Right hindlimb (tissue), 1 donor: ENCODE measurements at places on chromosomes 3 and 15.
A peak's percentile ranks its signal among the peaks of the same experiment; 100 is the strongest.

GRCh38 chr3:135239615-135239884 lies 444.5 kb downstream of the EPHB1 start:
- DNase-seq, result peak; percentile 27

DNA sequence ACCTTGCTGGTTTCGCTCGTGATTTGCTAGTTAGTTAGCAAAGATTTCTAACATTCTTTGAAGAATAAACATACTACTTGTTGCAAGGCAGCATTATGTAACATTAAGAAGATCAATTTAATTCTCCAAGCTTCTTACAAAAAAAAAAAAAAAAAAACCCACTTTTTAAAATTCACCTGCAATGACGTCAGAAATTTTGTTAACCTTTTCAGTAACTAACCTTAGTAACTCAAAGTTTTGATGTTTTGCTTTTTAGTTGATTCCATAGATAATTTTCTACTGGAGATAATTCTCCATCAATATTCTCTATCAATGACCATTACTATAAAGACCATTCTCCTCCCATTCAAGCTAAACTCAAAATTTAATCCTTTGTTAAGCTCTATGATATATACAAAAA lies 491.8 kb upstream of the TBL1XR1 start:
- DNase-seq, result no peak

- DNase-seq, result no peak
These were observed 279.7 kb downstream of the MAGI1 start for GRCh38 chr3:65758876-65759598.

- no peak for DNase-seq
These were observed 21.1 kb downstream of the UPK1B start for GRCh38 chr3:119194237-119195150.

DNA sequence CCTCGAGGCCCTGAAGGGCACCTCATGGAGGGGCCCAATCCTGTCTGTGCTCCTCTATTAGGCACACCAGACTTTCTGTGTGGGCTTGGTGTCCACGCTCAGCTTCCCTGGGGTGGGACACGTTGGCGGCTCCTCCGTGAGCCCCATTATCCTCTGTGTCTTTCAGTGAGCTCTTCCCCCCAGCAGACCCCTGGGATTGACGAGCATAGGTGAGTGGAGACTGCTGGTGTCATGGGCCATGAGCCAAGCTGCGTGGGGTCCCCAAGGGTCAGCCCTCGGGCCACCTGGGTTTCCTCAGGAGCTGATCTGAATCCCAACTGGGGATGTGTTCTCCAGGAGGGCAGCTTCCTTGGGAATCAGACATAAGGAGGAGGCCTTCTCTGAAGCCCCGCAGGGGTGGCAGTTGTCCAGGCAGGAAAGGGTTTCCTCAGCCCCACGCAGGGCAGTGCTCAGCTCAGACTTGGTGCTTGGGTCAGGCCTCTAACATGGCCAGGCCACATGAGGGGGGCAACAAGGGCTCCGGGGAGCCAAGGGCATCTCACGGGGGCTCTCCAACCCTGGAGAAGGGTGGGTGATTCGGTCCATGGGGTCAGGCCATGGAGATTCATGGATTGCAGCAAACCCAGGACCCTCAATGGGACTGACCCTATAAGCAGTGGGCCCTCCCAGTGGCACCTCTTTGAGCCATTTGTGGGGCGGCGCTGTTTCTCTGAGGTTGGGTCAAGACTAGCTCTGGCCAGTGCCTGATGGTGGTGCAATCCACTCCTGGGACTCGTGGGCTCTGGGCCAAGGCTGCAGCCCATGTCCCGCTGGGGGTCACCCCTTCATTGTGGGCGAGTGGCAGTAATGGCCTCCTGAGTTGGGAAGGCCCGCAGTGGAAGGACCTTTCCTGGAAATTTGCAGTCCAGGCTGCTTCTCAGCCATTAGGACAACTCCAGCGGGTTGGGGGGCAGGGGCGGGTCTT lies 222.5 kb downstream of the SNRPN start:
- DNase-seq, result peak; percentile 9

- DNase-seq, result peak; percentile 34
These were observed 26.5 kb downstream of the DAPK2 start for GRCh38 chr15:64019764-64020163.

- DNase-seq, result no peak
These were observed 116.7 kb downstream of the NR1I2 start for GRCh38 chr3:119898478-119899191.

- DNase-seq, result no peak
These were observed 21.9 kb downstream of the BHLHE40 start for GRCh38 chr3:5001135-5001534.

DNA sequence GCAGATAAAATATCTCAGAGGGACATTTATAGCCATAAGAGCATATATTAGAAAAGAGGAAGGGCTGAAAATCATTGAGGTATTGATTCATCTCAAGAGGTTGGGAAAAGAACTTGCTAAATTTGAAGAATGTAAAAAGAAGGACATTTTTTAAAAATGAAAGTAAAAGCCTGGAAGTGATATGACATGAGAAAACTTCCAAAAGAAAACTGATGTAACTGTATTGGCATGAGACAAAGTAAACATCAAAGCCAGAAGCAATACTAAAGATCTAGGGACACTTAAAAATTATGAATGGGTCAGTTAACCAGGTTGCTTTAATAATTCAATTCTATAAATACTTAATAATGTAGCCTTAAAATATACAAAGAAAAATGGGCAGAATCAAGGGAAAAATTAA lies 31.9 kb downstream of the CEP63 start:
- DNase-seq, result no peak

GRCh38 chr3:178236555-178237277 lies 299.5 kb upstream of the KCNMB2 start:
- no peak for DNase-seq

GRCh38 chr3:128504963-128505730 lies 12.1 kb upstream of the GATA2 start:
- no peak for DNase-seq

- DNase-seq, result no peak
These were observed 424.9 kb upstream of the ALCAM start for GRCh38 chr3:104941785-104942184.

- no peak for DNase-seq
These were observed 202.0 kb upstream of the IL12A start for GRCh38 chr3:159786489-159787177.

GRCh38 chr15:35349916-35350315 lies 196.0 kb downstream of the DPH6 start:
- DNase-seq, result no peak

GRCh38 chr3:75781079-75781745 lies 4.1 kb downstream of the ZNF717 start:
- no peak for DNase-seq

DNA sequence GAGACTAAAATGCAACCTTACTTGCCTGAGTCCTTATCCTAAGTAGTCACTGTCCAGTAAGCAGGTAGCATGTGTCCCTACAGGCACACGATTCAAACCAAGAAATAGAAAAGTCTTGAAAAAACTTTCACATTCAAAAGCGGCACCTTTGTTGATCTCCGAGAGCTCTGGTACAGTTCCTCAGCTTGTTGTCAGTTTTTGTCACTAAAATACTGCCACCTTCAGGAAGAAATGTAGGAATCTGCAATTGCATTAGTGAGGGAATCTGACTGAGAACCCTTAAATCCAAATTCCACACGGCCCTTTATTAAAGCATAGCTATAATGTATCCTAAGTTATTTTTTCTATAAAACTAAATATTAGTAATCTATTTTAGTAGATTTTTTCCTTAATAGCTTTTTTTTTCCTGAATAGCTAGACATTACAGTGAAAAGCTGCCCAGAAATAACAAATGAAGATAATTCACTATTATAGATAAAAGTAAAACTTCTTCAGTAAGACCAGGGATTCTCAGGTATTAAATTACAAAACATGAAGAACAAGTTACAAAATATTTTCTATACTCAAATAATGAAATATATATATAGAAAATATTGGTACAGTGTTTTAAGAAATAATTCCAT lies 44.0 kb downstream of the CCDC54 start:
- no peak for DNase-seq

- no peak for DNase-seq
These were observed 44.8 kb downstream of the POLR2M start for GRCh38 chr15:57751177-57751800.

- DNase-seq, result no peak
These were observed 31.5 kb upstream of the ARHGEF26 start for GRCh38 chr3:154089421-154090420.

DNA sequence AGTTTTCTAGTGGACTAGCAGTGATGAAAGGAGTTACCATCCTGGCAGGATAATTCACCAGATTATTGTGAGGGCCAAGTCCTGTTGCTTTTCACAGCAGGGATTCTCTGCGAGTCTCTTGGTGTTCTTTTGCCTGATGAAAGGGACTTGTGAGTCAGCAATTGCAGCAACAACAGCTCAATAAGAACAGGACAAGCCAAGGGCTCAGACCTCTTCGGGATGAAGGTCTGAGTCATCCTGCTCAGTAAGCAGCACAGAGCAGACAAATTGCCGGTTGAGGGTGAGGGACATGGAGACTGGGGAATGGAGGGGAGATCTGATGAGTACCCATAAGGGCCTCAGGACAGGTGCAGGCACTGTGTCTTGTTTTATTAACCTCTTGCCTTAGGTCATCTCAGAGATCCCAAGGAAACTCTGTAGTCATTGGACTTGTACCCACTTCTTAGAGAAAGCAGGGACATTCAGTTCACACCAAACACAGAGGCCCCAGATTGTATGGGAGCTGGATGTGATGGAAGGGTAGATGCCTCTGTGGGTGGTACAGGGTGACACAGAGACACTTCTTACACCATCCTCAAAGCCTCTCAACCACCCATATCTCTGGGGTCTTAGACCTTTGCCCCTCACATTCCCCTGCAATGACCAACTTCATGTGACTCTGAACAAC lies 173.8 kb upstream of the TLE3 start:
- DNase-seq, result no peak

GRCh38 chr3:23302271-23302670 lies 99.1 kb downstream of the UBE2E2 start:
- DNase-seq, result no peak

- no peak for DNase-seq
These were observed 101.9 kb upstream of the KCNH8 start for GRCh38 chr3:19046440-19046839.

GRCh38 chr3:5181469-5182141 lies 5.9 kb upstream of the EDEM1 start:
- no peak for DNase-seq

- DNase-seq, result peak; percentile 52
These were observed 15.7 kb upstream of the RPS27L start for GRCh38 chr15:63172851-63173451.

- DNase-seq, result no peak
These were observed 40.6 kb upstream of the BOC start for GRCh38 chr3:113170771-113171170.

GRCh38 chr15:70432924-70433495 lies 330.3 kb downstream of the UACA start:
- no peak for DNase-seq

DNA sequence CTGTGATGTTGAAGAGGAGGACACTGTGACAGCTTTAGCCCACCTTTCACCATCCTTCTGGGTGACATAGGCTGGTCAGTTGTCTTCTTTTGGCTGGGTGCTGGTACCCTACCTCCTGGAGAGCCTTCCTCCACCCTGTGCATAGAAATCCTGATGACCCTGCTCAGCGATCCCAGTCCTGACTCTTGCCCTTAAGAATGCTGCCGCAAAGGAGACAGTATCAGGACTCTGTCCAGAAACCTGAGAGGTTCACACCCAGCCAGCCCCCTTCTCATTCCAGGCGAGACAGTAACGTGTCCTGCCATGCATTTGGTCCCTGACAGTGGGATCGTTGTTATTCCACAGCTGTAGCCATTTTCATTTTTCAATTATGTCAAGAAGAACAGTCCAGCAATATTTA lies 312.8 kb upstream of the CHRM5 start:
- DNase-seq, result no peak

DNA sequence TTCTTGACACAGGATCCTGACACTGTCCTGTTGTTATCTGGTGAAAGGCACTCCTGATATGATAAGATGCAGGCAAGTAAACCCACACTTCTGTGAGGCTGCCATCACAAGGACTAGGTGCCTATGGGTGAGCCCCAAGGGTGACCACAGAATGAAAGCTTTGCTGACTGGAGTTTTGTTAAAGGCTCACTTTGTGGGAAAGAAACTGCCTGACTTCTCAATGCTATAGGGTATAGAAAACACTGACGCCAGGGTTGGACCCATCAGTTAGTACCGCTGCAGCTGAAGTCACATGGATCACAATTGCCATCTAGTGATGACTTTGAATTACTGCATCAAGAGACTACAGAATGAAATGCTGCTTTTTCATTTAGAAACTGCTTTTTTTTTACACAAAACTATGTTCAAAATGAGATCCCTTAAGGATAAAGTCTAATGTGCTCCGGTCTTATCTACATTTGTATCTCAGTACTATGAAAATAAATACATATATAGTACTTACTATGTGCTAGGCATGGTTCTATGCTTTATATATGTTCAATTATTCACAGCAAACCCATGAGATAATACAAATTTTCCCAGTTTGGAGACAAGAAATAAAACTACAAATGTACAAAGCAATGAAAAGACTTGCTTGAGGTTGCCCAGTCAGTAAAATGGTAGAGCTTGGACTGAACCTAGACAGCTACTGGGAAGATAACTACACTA lies 64.2 kb upstream of the CMSS1 start:
- peak; percentile 53 for DNase-seq

DNA sequence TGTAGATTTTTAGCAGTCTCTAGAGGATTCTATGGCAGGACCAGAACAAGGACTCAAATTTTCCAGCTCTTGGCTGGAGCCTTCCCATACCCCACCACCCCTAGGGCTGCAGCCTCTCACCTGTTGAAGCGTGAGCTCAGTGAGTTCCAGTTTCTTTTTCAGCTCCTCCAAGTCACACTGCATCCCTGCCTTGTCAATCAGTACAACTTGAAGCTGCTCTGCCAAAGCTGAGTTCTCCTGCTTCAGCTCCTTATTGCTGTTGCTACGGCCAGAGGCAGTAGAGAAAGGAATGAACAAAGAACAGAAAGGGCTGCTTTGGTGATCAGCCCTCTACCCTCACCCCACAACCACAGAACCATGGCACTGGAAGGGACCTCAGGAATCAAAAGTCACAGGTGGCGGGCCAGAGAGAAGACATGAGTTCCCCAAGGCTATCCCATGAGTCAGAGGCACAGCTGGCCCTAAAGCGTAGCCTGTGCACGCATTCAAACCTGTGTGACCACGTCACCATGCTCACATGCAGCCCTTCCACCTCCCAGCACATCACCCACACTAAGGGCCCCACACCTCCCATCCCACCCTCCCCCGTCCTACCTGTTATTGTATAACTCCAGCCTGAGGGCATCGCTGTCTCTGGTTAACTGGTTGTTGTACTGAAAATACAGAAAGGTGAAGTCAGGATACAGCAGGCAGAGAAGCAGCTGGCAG lies 83.3 kb upstream of the C2CD4B start:
- no peak for DNase-seq

GRCh38 chr15:46416544-46416943 lies 781.7 kb downstream of the SQOR start:
- peak; percentile 34 for DNase-seq

DNA sequence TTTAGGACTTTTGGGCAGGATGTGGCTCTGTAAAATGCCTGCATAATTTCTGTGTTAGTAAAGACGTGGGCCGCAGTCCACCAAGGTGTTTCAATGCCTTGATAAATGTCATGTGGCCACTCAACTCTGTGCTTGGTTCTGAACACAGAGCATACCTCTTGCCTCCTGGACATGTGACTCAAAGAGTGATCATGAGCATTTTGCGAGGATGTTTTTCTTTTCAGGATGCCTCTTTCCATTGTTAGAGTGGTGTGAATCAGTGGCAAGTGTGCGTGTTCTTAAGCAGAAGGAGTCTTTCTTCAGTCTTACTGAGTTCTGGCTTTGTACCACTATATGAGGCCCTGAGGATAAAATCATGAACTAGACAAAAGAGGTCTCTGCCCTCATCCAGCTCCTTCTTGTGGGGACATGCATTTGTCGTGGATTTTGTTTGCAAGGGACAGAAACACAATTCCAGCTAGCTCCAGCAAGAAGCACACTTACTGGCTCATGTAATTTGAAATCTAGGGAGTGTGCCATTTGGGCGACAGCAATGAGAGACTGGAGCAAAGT lies 363.4 kb downstream of the LRTM1 start:
- no peak for DNase-seq
